Hair follicle dermal papilla cell (primary cell): ENCODE measurements at places on chromosomes 16 and 17. TPM values are rescaled to one million over a fixed set of nuclear protein-coding genes. Genes with fewer than 3 reads are reported as not detected.

TNFSF13 gene
- total RNA-seq = 1.2 and 1.5 TPM in 2 replicates

KRT24 gene
- total RNA-seq = not detected in 2 replicates

USP43 gene
- 0.49 TPM in 2 replicates for total RNA-seq

TEKT5 gene
- total RNA-seq = not detected in 2 replicates

SHCBP1 gene
- total RNA-seq = 1.5 and 2.7 TPM in 2 replicates

IKZF3 gene
- not detected in 2 replicates for total RNA-seq

ASB16 gene
- not detected in 2 replicates for total RNA-seq
